ENCODE measurements at places on chromosomes 11 and 22. TPM values are rescaled to one million over a fixed set of nuclear protein-coding genes. Genes with fewer than 3 reads are reported as not detected.

DNA sequence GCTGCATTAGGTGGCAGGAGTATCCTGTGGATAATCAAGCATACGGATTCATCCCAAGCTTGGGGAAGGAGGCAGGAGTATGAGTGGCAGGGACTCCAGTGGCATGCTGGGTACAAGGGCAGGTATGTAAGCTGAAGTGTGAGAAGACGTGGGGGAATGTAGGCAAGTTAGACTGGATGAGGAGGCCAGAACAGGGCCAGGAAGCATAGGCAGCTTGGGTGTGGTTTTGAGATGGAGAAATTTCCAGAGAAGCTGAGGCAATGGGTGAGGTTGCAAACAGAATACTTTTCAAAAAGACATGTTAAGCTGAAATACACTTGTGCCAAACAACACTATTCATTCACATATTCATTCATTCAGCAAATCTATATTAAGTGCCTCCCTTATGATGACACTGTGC is 43.1 kb upstream of the AMOTL1 start:
- DNase-seq = no peak
- no peak overlapping the region for H3K27ac ChIP-seq
- no peaks in the 10 kb centered on the region for H3K36me3 ChIP-seq
- no peaks in the 10 kb centered on the region for H3K4me1 ChIP-seq

- H3K27ac ChIP-seq = no peak overlapping the region
- H3K27me3 ChIP-seq = no peaks in the 10 kb centered on the region
- no peak overlapping the region for H3K4me3 ChIP-seq
- H3K36me3 ChIP-seq = no peaks in the 10 kb centered on the region
Observed at GRCh38 chr11:8251616-8252295, 11.9 kb downstream of the LMO1 start.

GRCh38 chr11:15625691-15626090 is 511.0 kb downstream of the INSC start:
- H3K27me3 ChIP-seq = no peaks in the 10 kb centered on the region
- DNase-seq = no peak

DNA sequence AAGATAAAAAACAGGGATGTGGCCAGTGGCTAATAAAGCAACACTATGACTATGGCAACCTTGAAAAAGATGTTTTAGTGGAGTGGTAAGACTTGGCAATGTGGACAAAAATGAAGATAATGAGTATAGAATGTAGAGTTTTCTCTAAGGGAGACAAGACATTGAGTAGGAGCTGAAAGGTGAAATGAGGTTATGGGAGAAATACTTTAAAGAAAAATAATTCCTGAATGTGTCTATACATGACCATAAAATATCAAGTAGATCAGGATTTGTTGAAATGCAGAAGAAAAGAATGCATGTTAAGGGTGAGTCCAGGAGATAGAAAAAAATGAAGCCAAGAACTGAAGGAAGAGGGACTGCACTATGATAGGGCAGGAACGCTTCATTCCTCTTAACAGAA is 101.6 kb upstream of the CARD18 start:
- no peak overlapping the region for H3K4me3 ChIP-seq
- no peaks in the 10 kb centered on the region for H3K4me1 ChIP-seq
- H3K36me3 ChIP-seq = no peaks in the 10 kb centered on the region
- no peaks in the 10 kb centered on the region for H3K27me3 ChIP-seq
- DNase-seq = no peak

GRCh38 chr11:78727816-78728215 is 153.2 kb upstream of the NARS2 start:
- H3K36me3 ChIP-seq = no peaks in the 10 kb centered on the region
- H3K4me1 ChIP-seq = no peaks in the 10 kb centered on the region
- no peak for DNase-seq

Gene RAB3IL1
- total RNA-seq = 22.6 TPM

GRCh38 chr22:20054034-20054427 is 26.0 kb upstream of the DGCR8 start:
- DNase-seq = no peak
- no peak overlapping the region for H3K27ac ChIP-seq
- no peak overlapping the region for H3K4me3 ChIP-seq
- H3K27me3 ChIP-seq = no peaks in the 10 kb centered on the region
- no peaks in the 10 kb centered on the region for H3K4me1 ChIP-seq
